ENCODE measurements at places on chromosomes 11 and 22.

DNA sequence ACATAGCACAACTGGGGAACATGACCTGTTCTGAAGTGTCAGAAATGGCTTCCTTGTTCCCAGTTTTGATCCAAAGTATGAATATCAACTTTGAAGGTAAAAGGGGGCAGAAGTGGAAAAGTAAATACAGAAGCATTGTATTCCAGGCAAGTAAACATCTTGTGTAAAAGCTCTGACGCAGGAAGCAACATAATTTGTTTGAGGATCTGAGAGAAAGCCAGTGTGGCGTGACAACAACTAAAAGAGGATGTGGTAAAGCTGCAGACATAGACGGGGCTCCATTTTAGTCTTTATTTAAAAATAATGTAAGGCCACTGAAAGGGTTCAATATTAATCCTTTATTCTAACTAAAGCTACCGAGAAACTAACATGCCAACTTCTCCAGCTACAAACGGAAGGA, 310.2 kb downstream of the DLG2 start:
- peak; percentile 5 for DNase-seq

DNA sequence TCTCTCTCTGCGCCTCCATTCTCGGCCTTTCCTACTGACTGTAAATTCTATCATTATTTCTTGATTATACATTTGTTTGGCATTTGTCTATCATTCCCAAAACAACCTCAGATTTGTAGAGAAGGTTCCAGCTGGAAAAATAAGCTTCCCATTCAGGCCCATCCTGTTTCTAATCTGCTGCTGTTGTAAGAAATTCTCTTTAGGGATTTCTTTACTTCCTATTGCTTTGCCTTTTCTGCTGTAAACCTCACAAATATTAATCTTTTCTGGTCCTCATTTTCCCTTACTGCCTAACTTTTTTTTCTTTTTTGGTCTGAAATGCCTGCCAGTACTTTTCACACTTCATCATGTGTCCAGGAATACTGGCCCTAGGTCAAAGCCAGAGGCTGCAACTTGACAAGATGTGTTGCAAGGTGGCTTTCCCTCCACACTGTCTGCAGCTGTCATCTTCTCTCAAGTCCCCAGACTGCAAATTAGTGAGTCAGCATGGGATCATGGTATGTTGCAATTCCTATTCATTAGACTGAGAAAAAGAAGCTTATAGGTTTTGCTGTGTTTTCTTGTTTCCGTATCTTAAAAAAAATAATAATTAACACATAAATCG, 858.7 kb upstream of the CHORDC1 start:
- no peak for DNase-seq

DNA sequence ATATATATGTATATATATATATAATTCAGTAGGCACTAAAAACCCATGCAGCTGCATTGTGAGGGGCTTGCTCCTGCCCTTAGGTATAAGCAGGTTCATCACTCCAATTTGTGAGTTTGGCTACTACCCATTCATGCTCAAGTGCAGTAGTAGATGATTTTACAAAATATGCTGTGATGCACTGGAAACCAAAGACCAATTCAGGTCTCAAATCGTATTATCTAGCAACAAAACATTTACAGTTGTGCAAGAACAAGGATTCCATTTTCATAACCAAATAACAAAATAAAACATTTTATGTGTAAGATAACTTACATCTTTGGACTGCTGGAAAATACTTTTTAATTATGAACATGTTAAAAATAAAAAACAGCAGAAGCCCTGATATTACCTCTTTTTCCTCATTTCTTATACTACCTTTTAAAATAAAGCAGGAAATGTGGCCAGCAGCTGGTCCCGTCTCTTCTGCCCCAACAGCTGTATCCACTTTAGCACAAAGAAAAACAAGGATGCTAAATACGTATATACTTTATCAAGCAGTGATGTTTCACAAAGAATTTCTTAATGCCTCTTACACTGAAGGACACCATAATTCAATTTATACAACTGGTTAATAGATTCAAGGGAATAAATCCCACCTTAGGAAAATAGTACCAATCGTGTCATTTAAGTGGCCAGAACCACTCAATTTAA, 2.8 kb downstream of the CREBZF start:
- no peak for DNase-seq

DNA sequence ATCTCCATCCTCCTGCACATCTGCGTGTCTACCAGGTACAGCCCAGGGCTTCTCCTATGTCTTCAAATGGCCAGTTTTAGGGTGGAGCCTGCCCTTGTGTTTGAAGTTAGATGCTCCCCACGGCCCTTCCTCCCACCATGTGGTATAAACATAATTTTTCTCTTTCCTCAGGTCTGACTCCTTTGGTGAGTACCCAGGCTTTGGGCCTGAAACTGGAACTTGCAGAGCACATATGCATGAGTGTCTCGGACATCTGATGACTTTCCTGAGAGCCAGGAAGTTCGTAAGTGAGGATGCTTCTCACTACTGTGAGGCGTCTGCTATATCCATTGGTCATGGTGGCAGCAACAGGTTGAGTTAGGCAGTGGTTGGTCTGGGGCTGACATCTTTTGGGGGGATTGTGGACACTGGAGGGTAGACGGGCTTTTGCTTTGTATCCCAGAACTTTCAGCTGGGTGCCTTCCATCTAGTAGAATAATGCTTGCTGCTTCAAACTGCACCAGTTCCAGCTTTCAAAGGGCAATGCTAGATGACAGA, 16.2 kb downstream of the CSRP3 start:
- DNase-seq = no peak

GRCh38 chr11:130068546-130068985, 1.1 kb upstream of the APLP2 start:
- no peak for DNase-seq

- DNase-seq = no peak
Observed at GRCh38 chr11:73530109-73530508, 67.8 kb downstream of the FAM168A start.

GRCh38 chr11:19448651-19449050, 207.9 kb upstream of the E2F8 start:
- DNase-seq = no peak

GRCh38 chr11:111523343-111523742, 8.8 kb downstream of the HOATZ start:
- no peak for DNase-seq

- no peak for DNase-seq
Observed at GRCh38 chr11:19777377-19778102, 64.9 kb downstream of the NAV2 start.

DNA sequence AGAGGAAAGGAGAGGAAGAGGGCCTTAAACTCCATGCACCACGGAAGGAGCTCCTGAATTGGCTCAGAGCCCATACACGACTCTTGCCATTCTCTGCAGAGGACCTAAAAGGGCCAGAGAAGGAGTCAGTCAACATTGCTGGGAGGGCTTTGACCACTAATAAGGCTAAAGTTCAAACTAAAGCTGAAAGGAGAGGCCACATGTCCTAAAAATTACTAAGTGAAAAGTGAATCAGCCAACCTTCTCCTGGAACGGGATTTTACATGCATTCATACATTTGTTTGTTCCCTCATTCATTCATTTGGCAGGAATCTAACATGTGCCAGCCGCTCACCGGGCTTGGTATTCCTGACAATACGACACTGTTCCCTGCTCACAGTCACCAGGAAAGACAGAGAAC, 10.5 kb downstream of the CLMP start:
- DNase-seq = no peak

- DNase-seq = no peak
Observed at GRCh38 chr11:2655834-2656622, 43.8 kb downstream of the KCNQ1OT1 start.

GRCh38 chr11:80841675-80842074, 1400.8 kb upstream of the TENM4 start:
- DNase-seq = no peak

DNA sequence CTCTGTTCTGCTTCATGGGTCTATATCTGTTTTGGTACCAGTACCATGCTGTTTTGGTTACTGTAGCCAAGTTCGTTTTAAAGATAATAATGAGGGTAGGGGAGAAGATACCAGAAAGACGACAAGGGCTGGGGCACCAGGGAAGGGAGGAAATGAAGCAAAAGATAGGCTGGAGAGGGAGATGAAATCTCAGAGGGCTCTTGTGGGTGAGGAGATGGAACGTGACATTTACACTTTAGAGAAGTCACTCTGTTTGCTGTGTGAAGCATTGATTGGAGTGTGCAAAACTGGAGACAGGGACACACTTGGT, 33.5 kb downstream of the OR4D9 start:
- DNase-seq = no peak

- no peak for DNase-seq
Observed at GRCh38 chr11:111527279-111527678, 12.7 kb downstream of the HOATZ start.

GRCh38 chr11:45658292-45658991, 7.0 kb downstream of the CHST1 start:
- DNase-seq = no peak

Data from NCI-H2081 treated with DMSO at 0.1 percent for 48 hours (cell line).